Cerebellar nuclear complex (tissue), 1 donor: ENCODE measurements at places on chromosomes 3 and 15.

GRCh38 chr3:15997274-15997943 is 177.1 kb upstream of the GALNT15 start:
- no peak for DNase-seq

GRCh38 chr3:58867621-58868020 is 182.2 kb downstream of the CFAP20DC start:
- no peak for DNase-seq

GRCh38 chr15:39685367-39685766 is 97.3 kb downstream of the FSIP1 start:
- no peak for DNase-seq

DNA sequence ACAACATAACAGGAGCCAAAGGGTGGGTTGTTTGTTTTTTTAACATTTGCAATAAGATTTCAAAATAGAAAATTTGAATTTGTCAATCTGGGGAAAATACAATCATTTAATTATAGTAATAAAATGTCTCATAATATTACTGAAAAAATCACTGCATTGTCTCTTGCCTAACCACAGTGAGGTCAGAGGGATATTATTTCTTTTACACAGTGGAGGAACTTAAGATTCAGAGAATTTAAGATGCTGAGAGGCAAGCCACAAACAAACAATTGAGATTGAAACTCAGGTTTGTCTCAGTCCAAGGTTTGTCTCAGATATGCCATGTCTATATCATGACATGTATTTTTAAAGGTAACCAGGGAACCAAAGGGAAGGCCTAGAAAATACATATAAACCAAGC is 428.7 kb downstream of the FOXP1 start:
- no peak for DNase-seq

GRCh38 chr3:38227989-38228388 is 37.6 kb upstream of the SLC22A13 start:
- no peak for DNase-seq

DNA sequence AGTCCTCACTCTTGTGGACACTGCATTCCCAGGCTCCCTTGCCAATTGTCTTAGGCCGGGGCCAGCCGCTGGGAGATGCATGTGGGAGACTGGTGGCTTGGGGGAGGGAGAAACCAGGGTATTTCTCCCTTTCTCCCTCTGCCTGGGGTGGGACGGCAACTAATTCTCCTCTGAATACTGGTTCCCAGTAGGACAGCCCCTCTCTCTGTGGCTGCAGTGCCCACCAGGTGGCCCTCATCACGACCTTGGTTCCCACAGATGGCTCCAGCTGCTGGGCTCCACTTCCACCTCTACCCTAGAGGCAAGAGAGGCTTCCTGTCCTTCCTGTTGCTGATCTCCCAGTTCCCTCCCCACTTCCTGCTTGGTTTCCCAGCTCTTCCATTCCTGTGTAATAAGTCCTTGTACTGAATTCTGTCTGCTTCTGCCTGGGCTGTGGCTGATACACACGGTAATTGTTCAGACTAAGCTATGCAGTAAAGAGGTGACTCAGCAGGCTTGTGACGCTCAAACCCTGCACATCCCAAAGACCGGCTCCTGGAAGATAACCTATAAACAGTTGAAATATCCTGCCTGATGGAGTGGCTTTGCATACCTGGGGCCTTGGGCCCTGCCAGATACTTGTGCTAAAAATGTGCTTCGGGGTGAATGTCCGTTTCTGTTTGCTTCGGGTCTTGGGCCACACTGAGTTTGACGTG is 20.4 kb upstream of the COPG1 start:
- no peak for DNase-seq

DNA sequence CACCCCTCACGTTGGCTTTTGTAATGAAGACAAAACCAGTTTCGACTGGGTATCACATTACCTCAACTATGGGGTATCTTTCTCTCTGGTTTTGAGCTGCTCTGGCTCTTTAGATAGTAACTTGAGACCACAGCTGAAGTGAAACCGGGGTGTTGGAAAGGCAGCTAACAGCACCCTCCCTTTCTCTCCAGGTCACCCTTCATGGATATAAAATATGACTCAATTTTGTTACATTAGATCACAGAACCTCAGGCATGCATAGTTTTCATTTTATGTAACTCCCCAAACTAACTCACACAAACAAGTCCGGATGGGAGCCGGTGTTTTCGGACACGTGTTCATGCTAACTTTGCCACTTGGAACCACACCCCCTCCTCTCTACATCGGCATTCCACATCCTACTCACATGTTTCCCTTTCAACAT is 90.7 kb downstream of the NR2F2 start:
- no peak for DNase-seq

- no peak for DNase-seq
These were observed 142.1 kb downstream of the NUP210 start for GRCh38 chr3:13277860-13278531.

- no peak for DNase-seq
These were observed 58.2 kb downstream of the HEG1 start for GRCh38 chr3:124997303-124998246.

- DNase-seq: no peak
These were observed 316.8 kb downstream of the POLQ start for GRCh38 chr3:121228971-121229370.

DNA sequence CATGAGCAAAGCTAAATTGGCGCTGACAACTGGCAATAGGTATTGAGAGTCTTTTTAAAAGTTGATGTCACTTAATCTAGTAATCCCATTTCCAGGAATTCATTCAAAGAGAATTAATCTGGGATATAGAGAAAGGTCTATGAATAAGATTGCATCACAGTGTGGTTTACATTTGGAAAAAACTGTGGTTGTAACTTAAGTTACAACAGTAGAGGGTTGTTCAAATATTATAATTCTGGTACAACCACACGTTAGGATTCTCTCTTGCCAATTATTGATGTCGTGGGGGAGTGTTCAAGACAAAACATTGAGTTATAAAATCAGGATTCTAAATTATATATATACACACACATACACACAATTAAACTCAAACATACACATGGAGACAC is 79.8 kb downstream of the LIPC start:
- no peak for DNase-seq

DNA sequence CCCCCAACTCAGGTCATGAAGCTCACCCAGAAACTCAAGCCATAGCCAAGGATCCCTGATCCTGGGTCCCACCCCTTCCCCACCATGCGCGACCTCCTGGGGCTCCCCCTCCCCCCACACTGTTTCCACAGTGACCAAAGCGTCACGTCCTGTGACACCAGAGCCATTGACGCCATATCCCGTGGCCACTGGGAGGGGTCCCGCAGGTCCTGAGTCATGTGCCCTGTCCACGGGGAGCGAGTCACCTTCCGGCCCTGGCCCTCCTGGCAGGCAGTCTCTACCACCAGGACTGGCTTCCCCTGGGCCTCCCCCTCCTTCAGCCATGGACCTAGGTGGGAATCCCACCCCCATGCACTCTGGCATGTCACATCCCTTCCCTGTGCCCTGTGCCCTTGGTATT is 15.6 kb downstream of the SEMA3F start:
- no peak for DNase-seq

DNA sequence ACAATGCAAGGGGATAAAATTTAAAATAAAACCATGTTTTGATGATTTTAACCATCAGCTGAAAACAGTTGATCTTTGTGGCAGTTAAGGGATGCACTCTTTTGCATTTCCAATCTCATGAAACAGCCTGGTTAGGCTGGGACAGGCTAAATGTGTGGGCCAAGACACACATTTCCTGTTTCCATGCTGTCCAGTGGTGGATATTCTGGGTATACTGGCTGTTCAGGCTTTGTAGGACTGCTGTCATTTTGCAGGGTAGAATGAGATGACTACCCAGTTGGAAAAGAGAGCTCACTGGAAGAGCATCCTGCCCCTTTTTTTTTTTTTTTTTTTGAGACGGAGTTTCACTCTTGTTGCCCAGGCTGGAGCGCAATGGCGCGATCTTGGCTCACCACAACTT is 42.0 kb upstream of the IP6K2 start:
- DNase-seq: no peak

DNA sequence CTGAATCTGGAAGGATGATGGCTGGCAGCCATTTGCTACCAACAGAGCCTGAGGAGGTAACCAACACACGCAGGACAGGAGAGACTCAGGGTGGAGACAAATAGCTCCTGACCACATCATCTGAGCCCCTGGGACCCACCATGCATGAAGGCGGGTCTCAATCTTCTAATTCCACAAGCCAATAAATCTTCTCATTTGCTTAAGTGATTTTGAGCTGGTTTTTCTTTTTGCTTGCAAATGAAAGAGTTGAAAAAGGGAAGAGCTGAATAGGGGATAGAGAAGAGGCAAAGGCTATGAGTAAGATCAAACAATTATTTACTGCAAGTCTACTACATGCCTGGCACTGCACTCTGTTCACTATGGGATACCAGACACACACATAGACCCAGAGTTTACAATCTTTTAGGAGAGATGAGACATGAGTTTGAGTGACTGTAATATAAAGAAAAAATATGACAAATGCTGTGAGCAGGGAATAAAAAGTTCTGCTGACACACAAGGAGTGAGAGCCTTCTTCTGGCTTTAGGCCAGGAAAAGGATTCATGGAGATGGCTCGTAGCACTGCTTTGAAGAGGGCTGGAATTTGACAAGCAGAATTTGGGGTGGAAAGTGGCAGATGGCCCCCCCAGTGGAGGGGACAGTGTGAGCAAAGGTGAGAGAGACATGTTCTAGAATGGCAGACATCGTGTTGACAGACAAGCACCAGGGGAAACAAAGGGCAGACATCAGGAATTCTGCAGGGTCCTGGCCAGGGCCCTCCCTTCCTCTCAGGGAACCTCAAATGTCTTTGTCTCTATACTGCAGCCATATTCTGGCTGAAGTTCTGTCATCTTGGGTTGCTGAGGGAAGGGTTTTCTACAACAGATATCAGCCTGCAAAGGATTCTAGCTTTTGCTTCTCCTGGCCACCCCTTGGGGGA is 69.8 kb upstream of the WNT5A start:
- DNase-seq: no peak
